ENCODE measurements at places on chromosomes 13 and 19.

DNA sequence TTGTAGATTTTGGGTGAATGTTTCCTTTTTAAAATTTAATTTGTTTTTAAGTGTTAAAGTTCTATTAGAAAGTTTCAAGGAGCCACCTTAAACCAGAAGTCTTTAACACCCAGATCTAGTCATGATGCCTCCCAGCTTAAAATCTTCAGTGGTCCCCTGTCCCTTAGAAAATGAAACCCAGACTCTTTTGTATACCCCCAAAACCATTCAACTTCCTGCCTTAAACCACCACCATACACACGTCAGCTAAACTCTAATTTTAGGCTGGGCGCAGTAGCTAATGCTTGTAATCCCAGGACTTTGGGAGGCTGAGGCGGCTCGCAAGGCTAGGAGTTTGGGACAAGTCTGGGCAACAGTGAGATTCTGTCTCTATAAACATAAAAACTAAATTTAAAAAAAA is 37.9 kb downstream of the N4BP2L1 start:
- no peak for DNase-seq

GRCh38 chr19:12163826-12164225 is 930 bp downstream of the ZNF136 start:
- DNase-seq: no peak

DNA sequence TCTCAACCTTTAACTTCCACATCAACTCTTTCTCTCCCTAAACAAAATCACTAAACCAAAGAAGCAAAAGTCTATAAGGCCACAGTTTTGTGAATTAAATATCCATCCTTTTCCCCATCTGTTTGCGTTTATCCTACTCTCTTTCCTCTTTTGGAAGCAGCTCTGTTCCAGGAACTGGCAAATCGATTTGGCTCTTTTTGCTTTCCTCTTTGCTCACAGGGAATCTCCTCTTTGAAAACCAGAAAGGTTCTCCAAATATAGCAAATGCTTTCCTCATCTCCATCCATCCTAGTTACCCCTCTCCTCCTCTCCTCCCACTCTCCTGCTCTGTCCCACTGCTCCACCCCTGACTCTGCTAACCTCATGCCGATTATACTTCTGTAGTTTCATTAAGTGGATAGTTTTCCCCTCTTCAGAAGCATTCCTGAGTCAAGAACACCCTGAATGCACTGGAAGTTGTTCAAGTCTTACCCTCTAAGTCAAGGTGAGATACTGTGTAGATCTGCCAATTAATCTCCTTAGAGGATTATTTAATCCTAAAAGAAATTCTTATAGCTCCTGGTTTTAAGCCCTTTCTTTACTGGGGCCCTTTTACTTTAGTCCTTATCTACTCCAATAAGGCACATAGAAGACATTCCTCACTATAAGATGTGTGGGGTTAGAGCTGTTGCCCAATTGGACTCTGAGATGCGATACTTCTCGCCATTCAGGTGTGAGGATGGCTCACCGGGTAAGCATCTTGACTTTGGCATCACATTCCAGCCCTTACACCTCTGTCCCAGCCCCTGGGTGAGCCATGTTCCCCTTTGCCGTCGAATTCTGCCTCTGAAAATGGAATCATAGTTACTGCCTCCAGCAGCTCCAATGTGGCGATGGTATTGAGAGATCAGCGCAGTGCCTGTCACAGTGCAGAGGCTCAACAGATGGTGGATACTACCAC is 67.6 kb downstream of the COL4A2 start:
- no peak for DNase-seq

GRCh38 chr19:40604647-40605215 is 3.6 kb downstream of the LTBP4 start:
- DNase-seq: no peak

GRCh38 chr19:32676186-32676894 is 692 bp downstream of the RGS9BP start:
- no peak for DNase-seq

Data from epithelial cell of proximal tubule (primary cell).